CMK (cell line): ENCODE measurements at places on chromosomes 1 and 21.

DNA sequence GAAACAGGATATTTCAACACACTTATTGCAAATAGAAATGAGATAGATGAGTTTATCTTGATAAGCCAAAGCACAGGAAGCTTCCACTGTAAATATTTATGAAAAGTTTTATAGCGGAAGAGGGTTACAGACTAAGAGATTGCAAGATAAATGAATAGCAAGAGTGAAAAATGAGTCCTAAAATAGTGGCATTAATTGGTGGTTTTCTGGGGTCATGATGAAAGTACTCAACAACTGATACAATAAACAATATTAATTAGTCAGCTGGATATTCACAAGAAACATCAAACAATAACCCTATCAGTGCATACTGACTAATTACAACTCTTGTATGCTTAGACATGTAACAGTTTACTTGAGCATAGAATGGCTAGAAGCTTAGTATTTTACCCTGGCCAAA is 154.8 kb upstream of the CHODL start:
- DNase-seq, result no peak

GRCh38 chr1:204575221-204576190 is 59.3 kb downstream of the MDM4 start:
- no peak for DNase-seq

GRCh38 chr1:46653405-46653958 is 14.7 kb downstream of the ATPAF1 start:
- DNase-seq, result no peak

GRCh38 chr1:66348776-66349175 is 185.2 kb upstream of the SGIP1 start:
- DNase-seq, result no peak

GRCh38 chr1:223227486-223228196 is 84.6 kb upstream of the TLR5 start:
- no peak for DNase-seq

GRCh38 chr1:236137285-236137852 is 5.0 kb upstream of the GPR137B start:
- no peak for DNase-seq

DNA sequence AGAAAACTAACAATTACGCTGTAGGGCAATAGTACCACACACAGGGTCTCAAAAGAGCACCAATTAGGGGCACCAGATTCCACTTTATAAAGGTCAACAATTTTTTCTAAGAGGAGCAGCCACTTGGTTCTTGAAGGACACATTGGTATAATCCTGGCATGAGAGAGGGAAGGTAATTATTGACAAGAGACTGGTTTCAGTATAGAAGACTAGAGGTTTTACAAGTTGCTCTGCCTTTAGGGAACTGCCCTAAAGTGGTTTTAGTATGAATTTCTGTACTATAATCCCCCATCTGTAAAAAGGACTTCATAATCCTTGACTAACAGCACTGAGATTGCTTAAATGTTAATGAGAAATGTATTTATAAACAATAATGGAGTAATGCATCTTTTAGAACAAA is 648.5 kb upstream of the PTBP2 start:
- no peak for DNase-seq

GRCh38 chr1:62528015-62528414 is 69.3 kb upstream of the ANGPTL3 start:
- DNase-seq, result peak; percentile 76

DNA sequence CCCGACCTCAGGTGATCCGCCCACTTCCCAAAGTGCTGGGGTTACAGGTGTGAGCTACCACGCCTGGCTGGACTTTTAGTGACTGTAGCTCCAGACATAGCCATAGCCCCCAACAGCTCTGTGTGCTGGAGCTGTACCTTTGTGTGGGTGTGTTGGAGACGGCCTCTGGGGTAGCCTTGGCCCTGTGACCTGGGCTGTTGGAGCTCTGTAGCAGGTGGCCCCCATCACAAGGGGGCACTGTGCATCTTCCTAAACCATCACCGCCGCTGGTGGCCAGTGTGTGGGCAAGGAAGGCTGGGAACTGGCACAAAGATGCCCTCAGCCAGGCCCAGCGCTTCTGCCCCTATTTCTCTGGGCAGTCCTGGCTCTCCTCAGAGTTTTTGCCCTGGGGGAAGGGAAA is 38.4 kb upstream of the FOXO6 start:
- DNase-seq, result no peak

- DNase-seq, result no peak
Observed at GRCh38 chr1:100597784-100598183, 59.8 kb downstream of the GPR88 start.

DNA sequence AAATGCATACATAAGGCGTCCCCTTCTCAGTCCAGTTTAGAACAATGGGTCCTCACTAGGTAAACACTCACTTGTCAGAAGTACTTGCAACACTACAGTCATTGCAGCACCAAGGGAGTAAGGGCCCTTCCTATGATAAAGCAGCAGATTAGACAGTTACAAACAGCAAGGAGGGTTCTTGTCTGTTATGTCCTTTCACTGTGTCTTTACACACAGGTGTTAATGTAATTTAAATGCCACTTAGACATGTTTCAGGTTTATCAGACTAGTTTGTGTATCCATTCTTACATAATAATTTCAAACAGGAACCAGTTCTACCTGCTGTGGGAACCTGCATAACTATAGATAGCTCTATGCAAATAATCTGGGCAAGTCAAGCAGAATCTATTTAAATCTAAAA is 105.6 kb upstream of the USH2A start:
- DNase-seq, result no peak

DNA sequence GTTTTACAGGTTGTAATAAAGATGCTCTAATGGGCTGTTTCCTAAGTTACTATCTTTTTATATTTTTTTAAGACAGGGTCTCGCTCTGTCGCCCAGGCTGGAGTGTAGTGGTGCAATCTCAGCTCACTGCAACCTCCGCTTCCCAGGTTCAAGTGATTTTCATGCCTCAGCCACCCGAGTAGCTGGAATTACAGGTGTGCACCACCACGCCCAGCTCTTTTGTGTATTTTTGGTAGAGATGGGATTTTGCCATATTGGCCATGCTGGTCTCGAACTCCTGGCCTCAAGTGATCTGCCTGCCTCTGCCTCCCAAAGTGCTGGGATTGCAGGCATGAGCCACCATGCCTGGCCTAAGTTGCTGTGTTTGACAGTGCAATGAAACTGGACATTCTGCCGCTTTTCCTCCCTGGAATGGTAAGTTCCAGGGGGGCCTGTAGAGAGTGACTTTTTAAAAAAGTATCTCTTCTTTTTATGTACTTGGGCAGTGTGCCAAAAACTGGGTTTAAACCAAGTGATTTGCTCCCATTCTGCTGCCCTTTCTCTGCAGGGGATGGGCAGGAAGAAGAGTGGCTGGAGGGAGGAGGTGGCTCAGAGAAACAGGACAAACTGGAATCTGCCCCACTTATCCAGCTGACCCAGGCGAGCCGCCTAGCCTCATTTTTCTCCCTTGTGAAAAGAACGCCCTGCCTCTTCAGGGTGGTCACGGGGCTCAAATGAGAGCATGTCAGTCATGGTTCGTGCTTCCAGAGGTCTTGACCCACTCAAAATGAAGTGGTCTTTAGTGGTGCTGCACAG is 2.3 kb downstream of the SLC37A1 start:
- no peak for DNase-seq

DNA sequence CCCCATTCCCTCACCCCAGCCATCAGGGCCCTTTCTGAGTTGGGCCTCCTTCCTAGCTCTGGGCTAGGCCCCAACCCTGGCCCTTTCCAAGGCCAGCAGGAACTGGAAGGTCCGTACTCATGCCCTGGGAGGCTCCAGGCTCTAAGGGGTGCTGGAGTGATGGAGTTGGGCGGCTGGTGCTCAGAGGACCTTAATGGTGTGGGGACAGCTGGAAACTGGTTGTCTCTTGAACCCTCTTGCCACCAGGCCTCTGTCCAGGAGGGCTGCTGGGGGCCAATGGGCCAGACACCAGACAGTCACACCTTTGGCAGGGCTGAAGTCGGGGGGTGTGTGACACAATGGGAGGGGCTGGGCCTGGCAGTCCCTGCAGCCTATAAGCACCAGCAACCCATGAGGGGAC is 9.2 kb upstream of the PADI1 start:
- DNase-seq, result no peak

GRCh38 chr1:212355230-212355969 is 59.3 kb downstream of the PACC1 start:
- no peak for DNase-seq

GRCh38 chr21:30707409-30707808 is 11.2 kb downstream of the KRTAP21-3 start:
- DNase-seq, result no peak

DNA sequence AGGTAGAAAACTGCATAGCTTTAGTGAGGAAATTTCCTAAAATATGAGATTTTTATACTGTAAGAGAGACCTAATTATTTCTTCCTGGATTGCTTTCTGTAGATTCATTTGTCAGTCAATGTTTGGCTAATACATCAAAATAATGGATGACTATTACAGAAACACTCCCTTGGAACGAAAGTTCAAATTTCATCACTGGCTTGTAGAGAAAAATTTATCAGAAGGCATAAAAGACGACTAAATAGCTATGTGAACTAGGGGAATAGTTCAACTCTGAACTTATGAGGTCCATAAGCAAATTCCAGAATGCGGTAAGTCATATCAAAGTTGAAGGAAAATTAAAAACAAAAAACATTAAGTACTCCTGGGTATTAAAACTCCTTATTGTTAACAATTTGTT is 36.0 kb downstream of the WNT2B start:
- no peak for DNase-seq

DNA sequence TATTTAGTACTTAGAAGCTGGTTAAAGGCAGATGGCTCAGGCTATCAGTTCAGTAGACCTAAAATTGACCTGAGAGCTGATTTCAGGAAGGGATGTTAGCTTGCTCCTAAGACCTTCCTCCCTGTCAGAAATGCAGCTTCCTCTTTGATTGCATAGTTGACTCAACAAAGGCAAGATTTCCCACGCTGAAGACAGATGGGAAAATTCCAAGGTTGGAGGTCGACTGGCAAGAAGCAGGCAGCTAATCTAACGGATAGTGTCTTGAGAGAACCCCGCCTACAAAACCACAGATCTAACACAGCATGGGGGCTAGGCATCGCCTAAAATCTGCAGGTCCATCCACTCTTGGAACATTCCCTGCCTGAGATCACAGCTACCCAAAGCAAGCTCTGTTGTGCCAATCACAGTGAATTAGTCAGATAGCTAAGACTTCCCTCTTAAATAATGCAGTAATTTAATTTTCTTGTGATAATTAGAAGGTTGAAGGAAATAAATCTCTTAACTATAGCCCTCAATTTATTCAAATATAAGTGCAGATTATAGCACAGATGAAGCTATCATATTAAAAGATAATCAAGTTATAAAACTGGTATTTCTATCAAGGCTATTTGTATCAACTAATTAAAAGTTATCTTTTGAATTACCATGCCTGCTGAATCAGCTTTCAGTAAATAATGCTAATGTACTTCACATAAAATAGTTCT is 357.8 kb upstream of the SGIP1 start:
- DNase-seq, result no peak

GRCh38 chr1:117569856-117570255 is 36.0 kb upstream of the TENT5C start:
- no peak for DNase-seq

DNA sequence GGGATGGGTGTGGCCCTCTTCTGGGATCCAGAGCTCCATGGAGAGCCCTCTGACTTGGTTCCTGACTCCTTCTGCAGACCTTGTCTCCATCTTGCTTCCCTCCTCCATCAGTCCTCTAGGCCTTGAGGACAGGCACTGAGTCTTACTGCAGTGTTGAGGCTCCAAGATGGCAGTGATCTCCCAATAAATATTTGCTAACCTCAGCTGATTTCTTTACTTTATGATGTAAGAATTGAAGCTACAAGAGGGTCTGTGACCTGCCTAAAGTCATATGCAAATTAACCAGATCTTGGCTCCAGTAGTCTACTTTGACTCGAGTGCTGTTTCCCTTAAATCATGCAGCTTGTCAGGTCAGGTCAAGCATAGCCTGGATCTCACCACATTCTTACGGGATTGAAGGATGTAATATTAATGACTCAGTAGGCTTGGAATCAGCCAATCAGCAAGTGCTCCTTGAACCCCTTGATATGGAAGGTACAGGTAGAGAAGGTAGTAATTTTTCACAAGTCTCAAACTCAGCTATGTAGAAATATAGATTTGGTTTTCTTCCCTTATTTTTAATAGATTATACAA is 93.0 kb downstream of the CLIC6 start:
- no peak for DNase-seq

DNA sequence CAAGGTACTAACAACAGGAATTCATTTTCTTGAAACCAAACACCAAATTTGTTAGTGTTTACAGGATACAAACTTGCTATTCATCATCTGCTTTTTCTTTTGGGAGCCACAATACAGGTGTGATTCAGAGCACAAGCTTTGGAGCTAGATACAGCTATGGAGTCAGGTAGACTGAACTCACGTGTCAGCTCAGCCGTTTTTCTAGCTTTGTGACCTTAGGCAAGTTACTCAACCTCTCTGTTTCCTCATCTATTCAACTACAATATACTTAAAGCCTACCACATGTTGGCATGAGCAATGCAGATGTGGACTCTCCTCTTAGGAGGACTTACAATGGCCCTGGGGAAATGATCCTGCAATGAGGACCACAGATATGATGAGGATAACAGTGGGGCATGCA is 6.3 kb downstream of the HTR1D start:
- no peak for DNase-seq

GRCh38 chr1:30845904-30846290 is 62.7 kb downstream of the SDC3 start:
- DNase-seq, result no peak

GRCh38 chr1:221687836-221688487 is 53.9 kb downstream of the DUSP10 start:
- DNase-seq, result no peak

DNA sequence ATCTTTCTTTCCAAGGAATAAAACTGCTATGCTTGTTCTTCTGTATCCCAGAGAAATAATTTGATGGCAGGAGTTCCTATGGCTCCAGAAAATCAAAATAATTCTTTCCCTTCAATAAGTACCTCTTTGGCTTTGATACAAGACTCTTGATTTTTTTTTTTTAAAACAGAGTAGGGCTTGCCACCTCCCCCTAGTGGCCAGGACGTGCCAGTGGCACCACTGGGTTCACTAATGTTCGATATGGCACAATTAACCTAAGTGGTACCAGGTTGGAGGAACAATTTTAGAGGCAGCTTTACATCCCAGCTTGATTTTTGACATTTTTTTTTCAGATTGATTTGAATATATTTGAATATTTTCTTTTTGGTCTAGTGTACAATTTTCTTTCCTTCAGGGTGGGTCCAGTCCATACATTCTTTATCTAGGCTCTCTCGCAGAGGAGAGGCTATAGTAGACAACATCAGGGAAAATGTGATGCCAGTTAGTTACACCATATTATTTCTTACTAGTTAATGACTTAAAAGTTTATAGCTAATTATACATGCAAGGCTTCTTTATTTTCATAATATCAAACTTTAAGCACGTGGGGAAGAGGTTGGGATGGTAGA is 330.9 kb downstream of the S1PR1 start:
- no peak for DNase-seq

DNA sequence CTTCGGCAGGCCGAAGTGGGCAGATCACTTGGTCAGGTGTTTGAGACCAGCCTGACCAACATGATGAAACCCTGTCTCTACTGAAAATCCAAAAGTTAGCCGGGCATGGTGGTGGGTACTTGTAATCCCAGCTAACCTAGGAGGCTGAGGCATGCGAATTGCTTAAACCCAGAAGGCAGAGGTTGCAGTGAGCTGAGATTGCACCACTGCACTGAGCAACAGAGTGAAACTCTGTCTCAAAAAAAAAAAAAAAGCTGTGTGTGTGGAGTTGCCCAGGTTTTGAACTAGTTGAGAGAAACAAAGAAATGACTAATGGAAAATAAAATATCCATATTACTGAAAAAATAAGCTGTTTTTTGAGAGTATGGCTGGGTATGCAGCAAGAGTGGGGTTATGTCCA is 100.2 kb downstream of the GTF2B start:
- DNase-seq, result no peak
